ENCODE measurements at places on chromosomes 5 and 9.

DNA sequence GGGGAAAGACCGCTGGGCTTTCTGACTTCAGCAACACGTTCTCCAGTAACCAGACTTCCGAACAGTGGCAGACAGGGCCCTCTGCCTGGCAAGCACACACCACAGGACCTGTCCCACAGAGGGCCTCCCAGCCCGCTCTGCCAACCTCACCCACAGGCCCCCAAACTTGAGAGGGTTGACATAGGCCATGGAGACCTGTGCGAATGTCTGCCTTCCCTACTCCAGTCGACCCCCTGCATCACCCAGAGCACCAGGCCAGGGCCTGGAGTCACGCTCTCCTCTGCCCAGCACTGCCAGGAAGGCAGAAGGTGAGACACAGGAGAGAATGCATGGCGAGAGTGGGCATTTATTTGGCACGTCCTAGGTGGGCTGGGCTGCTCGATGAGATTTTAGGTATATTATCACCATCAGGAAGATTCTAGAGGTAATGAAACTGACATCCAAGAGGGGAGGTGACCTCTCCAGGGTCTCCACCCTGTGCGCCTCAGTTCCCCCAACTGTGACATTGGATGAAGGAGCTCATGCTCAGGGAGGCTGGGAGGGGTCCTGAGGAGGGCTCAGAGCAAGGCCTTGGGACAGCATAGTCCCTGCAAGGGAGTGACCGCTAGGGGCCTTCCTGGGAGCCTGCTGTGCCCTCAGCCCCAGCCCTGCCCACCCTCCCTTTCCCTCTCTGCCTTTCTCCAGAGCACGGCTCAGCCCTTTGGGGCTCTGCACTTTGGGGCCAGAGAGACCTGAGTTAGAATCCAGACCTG is 54.9 kb downstream of the DUSP1 start:
- no peak for DNase-seq

DNA sequence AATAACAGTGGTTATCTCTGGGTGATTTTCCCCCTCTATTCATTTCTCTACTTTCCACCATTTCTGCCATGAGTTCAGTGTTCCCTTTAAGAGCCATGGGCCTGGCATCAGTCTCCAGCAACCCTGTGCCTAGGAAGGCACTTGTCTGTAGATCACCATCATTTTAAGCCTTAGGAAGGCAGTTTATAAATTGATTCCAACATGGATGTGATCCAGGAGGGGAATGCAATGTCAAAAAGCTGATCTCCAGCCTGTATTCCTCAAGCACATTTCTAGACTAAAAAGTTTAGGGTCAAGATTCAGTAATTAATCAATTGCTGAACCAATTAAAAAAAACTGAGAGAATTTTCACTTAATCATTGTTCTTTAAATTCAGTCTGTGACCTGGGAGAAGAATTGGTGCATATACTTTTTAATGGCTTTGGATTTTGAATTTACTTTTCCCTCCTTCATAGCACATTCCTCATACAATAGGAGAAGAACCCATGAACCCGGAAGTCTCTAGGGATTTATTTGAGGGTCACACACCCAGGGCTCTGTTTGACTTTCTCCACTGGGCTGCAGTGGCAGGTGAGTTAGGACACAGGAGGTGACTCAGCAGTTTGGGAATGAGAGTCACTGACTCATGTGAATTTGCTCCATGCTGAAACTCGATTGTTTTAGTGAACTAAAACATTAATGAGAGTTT is 6.1 kb upstream of the ERMP1 start:
- DNase-seq: no peak

GRCh38 chr9:95315108-95315746 is 2.3 kb downstream of the FANCC start:
- no peak for DNase-seq

GRCh38 chr9:123129423-123129822 is 96.0 kb downstream of the GPR21 start:
- no peak for DNase-seq

GRCh38 chr9:134518004-134518606 is 123.5 kb upstream of the COL5A1 start:
- DNase-seq: peak; percentile 63

GRCh38 chr9:36924071-36924470 is 110.0 kb downstream of the PAX5 start:
- DNase-seq: no peak

DNA sequence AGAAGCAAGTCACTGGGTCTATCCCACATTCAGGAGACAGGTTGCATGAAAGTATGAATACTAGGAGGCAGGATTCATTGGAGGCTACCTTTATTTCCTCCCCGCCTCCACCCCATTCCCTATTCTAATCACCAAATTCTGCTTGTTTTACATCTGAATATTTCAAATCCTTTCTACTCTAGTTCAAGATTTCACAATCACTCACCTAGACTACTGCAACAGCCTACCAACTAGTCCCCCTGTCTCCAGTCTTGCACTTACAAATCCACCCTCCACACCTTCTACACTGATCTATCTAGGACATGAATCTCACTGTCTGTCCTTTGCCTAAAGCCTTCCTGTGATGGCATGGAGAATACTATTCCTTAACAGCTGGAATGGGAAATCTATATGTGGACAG is 6.4 kb upstream of the KIF27 start:
- no peak for DNase-seq

DNA sequence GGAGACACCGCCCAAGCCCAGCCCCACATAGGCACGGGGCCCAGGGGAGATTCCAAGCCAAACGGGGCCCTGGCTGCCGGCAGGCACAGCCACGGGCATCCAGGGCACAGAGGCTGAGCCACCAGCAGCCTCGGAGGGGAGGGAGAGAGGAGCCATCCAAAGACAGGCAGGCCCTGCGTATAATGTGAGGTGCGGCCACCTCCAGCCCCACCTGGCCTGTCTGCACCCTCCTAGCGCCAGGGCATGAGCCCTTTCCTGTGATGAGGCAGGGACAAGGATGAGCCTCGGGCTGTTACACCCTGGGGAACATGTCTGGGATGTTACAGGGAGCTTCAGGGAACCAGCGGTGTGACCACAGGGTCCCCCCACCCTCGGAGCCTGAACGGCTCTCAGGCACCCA is 1.1 kb upstream of the CCDC187 start:
- DNase-seq: no peak

DNA sequence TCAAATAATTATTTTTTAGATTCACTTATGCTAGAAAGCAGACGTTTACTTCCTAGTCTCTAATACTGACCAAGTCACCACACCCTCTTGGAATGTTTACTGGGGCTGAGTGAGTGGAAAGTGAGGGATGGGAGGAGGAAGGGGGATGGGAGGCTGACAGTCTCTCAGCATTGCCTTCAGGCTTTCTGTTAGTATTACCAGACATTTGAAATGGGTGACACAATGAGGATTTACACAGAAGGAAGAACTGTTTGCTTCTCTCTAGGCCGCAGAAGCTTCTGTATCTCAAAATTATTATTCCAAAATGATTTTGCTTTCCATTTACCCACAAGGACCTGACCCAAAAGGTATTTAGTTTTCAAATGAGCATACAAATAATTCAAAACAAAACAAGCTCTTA is 232.8 kb upstream of the ZNF608 start:
- DNase-seq: no peak

GRCh38 chr9:114184866-114185265 is 29.5 kb downstream of the COL27A1 start:
- no peak for DNase-seq

DNA sequence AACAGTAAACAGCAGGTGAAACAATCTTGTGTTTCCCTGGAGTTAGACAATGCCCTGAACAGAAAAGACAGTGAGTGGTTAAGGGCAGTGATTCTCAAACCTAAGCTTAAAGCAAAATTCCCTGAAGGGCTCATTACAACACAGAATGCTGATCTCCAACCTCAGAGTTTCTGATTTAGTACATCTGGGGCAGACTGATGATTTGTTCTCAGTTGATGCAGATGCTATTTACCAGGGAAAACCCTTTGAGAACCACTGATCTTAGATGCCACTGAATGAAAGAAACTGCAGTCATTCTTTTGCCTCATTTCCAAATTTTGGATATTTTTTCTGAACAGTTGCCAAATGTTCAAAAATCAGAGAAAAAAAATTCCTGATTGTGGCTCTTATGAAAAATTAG is 18.7 kb upstream of the ADAM19 start:
- DNase-seq: no peak

- no peak for DNase-seq
These were observed 7.8 kb downstream of the IGFBPL1 start for GRCh38 chr9:38416461-38416860.

- DNase-seq: no peak
These were observed 96.1 kb downstream of the ADAMTSL1 start for GRCh38 chr9:18569941-18570630.

DNA sequence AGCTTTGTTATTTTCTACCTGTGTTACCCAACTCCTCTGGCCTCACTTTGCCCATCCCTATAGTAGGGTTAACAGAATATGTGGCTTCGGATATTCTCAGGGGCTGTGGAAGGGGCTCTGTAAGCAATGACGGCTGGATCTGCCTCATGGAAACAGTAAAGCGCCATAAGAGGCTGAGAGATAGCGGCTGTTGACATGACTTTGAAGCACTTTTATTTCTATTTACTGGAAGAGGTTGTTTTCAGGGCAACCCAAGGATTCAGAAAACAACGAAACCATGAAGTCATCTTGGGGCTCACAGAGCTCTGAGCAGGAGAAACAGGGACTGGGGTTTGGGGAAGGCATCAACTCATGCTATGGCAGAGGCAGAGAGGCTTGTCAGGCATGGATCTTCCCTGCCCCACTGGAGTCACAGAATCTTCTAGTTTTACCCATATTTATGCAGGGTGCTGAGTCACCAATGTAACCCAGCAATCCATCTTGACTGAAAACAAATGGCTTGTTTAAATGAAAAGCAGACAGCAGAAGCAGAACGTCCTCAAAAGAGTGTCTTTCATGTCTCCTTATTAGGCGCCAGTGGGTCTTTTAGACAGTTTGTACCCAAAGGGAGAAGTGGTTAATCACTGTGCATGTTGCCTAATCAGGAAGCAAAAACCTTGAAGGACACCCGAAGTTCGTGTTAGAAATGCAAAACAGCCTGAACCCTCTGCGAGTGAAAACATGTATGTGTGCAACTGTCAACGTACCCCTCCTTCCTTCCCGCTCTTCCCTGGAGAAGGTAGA is 113.0 kb downstream of the COL23A1 start:
- no peak for DNase-seq

DNA sequence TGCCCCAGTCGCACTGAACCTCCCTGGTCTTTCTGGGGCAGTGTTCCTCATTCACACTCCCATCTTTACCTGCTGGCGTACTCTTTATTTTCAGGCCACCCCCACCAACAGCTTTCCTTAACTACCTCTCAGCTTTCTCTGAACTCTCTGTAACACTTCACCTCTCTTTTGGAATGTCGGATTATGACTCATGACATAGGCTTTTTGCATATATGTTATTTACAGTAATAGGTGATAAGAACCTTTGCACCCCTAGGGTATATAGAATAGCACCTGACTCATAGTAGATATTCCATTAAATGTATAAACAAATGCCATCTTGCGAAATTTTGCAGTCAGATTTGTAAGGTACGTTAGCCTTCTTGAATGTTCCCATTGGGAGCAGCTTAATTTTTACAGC is 52.9 kb upstream of the MIER3 start:
- DNase-seq: no peak

DNA sequence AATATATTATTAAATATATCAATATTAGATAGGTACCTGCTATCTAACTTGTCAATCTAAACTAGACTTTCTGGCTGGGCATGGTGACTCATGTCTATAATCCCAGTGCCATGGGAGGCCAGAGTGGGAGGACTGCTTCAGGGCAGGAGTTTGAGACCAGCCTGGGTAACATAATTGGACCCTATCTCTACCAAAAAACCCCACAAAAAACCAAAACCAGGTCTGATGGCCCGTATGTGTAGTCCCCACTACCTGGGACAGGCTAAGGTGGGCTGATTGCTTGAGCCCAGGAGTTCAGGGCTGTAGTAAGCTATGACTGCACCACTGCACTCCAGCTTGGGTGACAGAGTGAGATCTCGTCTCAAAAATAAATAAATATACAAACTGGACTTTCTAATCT is 55.0 kb downstream of the PJA2 start:
- DNase-seq: peak; percentile 22

- no peak for DNase-seq
These were observed 296.2 kb downstream of the SPATA31D1 start for GRCh38 chr9:82284758-82285157.

Measured in left cardiac atrium (tissue), 4 donors.